NCI-H1436 treated with DMSO at 0.1 percent for 48 hours (cell line): ENCODE measurements at places on chromosomes 5 and 9.

DNA sequence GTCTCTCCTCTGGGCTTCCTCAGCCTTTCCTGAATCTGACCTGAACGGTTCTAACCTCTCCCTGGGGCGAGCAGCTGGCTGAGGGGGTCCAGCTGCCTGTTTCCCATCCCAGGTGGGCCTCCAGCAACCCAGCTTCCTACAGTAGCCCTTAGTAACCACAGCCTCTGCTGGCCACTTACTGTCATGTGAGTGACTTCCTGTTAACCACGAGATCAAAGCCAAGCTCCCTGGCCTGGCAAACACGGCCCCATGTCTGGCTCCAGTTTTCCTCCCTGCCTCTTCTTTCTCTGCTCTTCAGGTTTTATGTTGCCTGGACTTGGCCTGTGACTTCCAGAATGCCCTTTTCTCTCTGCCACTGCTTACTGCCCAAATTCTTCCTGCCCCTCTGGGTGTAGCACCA, 47.2 kb upstream of the DAB2IP start:
- DNase-seq: no peak

- no peak for DNase-seq
Measured at GRCh38 chr5:74767579-74767913, 497 bp downstream of the NSA2 start.

DNA sequence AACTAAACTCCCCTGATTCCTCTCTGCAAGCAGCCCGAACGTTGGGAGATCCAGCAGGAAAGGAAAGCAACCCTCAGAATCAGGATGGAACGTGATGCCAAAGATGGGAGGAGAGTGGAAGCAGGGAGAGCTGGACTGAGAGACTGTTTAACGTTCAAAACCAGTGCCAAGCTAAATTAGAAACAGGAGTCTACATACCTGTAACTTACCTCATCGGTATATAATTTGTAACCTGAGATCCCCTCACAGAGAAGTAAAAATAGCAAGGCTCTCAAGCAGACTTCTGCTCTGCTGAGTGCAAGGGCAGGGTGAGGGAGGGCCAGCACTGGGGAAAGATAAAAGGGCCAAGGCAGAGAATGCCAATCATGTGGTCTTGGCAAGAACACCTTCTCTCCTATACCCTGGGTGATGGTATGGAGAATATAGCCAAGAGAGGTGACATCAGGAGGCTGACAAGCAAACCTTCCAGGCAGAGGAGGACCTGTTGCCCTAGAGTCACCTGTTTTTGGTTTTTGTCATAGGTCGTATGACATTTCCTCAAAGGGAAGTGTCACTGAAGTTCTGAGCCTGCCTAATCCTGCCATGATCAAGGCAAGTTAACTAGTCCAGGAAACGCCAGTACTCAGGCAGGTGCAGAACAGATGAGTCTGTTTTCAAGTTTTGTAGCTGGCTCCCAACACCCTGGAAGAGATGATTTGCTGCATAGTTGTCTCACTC, 472.0 kb downstream of the NFIB start:
- peak; percentile 69 for DNase-seq

DNA sequence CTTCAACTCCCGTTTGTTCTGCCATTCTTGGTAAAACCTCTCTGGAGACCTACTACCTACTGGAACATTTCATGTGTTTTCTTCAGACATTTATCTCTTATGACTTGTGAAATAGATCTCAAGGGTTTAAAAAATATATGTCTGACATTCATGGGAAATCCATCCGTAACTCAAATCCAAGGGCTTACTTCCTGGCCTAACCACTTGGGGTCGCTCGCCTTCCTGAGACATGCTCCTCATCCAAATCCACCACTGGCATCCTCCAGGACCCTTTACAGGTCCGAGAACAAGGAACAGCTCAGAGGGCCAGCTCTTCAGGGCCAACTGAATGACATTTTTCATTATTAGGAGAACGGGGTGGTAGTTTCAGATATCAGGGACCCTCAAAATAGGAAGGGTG, 235.1 kb upstream of the TUT7 start:
- DNase-seq: no peak

GRCh38 chr9:128482186-128482585, 22.3 kb upstream of the GLE1 start:
- DNase-seq: no peak
